AG09319 (cell line): ENCODE measurements at places on chromosomes 13 and 19.

GRCh38 chr19:30403203-30403985, 31.2 kb downstream of the ZNF536 start:
- no peak for DNase-seq

DNA sequence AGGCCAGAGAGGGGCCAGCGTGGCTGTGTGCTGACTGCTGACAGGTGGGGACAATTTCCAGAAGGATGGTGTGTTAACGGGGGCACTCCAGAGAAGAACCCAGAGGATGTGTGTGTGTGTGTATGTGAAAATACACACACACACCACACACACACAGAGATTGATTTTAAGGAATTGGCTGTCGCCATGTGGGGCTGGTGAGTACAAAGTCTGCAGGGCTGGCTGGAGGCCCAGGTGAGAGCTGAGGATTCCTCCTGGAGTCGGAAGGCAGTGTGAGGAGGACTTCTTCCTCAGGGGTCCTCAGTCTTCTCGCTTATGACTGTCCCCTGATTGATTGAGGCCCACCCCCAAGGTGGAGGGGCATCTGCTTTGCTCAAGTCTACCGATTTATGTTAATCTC, 7.6 kb upstream of the GJB6 start:
- DNase-seq: no peak

GRCh38 chr13:51317262-51317661, 22.2 kb upstream of the SERPINE3 start:
- DNase-seq: peak; percentile 7

DNA sequence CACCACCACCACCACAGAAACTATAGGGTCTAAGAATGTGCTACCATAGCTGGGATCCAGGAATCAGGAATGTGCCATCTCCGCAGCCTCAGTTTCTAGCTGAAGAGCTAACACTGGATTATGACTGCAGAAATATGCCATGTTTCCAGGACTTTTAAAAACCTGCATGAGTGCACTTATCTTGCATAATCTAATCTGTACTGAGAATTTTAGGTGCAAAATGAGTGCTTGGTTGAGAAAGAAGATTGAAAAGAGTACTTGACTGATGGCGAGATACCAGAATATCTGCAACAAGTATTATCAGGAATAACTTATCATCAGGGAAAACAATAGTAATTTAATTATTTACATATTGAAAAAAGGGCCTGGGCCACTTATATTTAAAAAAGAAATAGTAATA, 97.2 kb upstream of the FAM216B start:
- no peak for DNase-seq
